ENCODE measurements at places on chromosomes 3 and 15.

GRCh38 chr15:79004336-79004735, 59.5 kb upstream of the CTSH start:
- no peak for DNase-seq

GRCh38 chr3:194817592-194817930, 131.9 kb downstream of the FAM43A start:
- DNase-seq: no peak

- DNase-seq: no peak
These were observed 77.3 kb downstream of the CHRNA7 start for GRCh38 chr15:32107477-32108080.

DNA sequence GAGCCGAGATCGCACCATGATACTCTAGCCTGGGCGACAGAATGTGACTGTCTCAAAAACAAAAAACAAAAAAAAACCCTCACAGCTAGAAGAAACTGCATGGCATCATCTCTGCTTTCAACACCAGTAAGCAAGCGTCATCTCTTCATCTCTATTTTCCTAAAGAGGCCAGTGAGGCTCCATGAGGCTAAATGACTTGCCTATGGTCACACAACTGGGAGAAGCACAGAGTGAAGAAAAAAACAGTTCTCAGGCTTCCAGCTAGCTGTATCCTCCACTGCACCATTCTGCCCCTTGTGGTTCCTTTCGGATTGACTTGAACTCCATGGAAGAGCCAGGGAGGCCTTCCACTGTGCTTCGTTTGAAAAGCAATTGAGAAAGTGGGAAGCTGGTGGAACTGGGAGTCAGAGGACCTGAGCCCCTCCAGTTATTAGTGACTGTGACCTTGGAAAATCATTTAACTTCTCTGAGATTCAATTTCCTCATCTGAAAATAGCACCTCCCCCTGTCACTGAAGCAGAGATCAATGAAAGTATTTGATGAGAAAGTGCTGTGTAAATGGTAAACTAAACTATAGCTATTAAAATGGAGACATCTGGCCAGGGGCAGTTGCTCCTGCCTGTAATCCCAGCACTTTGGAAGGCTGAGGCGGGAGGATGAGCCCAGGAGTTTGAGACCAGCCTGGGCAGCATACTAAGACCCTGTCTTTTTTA, 32.1 kb upstream of the DENND4A start:
- no peak for DNase-seq

- DNase-seq: no peak
These were observed 91.5 kb upstream of the MEF2A start for GRCh38 chr15:99473981-99474906.

DNA sequence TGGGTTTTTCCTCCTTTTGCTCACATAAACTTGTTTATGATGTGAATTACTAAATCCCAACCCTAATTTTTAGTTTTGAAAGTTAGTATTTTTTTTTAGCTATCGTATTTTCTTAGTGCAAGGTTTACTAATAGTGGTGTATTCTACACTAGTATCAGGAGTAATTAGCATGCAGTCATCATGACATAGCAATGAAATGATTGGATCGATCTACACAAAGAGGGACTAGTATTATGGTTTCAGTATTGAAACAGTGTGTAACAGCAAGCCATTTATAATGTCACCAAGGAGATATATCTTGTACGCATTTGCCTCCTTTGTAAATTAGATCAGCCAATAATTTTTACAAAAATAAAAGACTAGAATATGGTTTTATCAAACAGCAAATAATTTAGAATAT, 38.7 kb downstream of the RNF111 start:
- no peak for DNase-seq

- no peak for DNase-seq
These were observed 5.6 kb downstream of the FOXL2 start for GRCh38 chr3:138941259-138941885.

- no peak for DNase-seq
These were observed 151.5 kb downstream of the LRRK1 start for GRCh38 chr15:101070502-101071273.

DNA sequence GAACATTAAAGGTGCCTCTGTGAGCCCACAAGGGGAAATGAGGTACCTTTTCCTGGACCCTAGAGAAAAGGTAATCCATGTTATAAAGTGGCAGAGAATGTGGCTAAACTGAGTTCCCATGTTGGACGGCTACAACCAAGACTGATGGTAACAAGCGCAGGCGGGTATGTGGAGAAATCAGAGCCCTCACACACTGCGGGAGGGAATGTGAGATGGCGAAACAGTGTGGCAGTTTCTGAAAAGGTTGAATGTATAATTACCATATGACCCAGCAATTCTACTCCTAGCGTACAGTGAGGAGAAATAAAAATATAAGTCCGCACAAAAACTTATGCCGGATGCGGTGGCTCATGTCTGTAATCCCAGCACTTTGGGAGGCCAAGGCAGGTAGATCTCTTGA, 24.1 kb upstream of the SHISA5 start:
- no peak for DNase-seq

DNA sequence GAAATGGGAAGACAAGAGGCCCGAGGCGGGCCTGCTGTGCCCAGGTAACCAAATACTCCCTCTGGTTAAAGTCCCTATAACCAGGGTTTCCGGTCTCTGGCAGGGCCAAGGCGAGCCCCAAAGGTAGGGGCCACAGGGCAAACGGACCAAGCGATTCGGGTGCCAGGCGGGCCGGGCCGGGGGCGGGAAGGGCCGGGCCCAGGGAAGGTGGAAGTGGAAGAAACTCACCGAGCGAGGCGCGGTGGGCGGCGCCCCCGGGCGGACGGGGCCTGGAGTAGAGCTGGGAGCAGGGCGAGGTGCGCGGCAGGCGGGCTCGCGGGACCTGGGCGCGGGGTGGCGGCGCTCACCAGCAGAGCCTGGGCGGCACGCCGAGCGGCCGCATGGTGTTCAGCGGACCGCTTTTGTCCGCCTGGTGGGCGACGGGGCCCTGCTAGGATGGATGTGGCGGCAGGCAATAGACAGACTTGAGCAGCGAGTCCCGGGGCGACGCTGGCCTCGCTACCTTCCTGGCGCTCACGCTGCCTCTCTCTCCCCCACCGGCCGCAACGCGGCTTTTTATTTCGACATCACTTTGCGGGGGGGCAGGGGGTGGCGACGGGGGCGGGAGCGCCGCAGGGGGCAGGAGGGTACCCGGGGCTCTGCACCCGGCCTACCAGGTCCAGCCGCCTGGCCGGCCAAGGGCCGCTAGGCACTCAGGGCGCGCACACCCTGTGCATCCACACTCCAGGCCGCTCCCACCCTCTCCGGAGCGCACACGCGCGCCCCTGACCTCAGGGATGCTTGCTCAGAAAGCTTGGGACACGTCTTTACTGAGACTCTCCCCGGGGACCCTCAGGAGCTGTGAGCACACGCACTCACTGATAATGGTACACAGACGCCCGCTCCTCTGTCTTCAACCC, at the start of gene GATA2:
GATA2 (minus strand) TSS at position 531 of the 899 bp plus-strand sequence. CDS start 6,170 bp downstream, outside the sequence.
- no peak for DNase-seq

DNA sequence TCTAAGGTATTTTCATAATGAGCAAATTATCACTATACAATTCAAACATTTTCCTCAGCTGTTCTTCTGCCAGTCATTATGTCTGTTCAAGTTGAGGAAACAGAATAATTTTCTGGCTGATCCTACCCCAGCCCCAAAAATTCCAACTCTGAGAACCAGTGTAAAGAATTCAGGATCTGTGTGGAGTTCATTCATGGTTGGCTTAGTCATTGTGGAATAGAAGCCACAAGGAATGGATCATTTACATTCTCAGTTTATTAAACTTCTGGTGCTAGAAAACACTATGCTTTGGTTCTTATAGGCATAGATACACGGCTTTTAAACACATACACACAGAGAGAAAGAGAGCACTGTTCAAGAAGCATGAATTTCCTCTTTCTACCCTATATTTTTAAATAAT, 134.6 kb downstream of the CMSS1 start:
- DNase-seq: no peak

DNA sequence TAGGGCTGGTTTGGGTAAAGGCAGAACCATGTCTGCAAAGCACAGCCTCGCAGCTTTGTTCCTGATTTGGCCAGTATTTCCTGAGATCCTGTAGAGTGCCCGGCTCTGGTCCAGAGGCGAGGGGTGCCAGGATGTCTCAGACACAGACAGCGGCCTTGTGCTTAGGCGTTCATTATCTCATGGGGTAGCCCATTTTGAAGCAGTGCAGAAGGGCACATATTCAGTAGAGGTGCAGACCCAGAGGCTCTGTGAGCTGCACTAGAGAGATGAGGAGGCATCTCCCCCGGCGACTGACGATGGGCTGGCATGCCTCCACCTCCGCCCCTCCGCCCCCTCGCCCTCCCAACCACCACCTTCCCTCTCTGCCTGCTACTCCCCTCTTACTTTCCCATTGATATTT, 170.3 kb downstream of the CHDH start:
- no peak for DNase-seq

- DNase-seq: no peak
These were observed 41.8 kb downstream of the KCNH8 start for GRCh38 chr3:19190126-19190525.

DNA sequence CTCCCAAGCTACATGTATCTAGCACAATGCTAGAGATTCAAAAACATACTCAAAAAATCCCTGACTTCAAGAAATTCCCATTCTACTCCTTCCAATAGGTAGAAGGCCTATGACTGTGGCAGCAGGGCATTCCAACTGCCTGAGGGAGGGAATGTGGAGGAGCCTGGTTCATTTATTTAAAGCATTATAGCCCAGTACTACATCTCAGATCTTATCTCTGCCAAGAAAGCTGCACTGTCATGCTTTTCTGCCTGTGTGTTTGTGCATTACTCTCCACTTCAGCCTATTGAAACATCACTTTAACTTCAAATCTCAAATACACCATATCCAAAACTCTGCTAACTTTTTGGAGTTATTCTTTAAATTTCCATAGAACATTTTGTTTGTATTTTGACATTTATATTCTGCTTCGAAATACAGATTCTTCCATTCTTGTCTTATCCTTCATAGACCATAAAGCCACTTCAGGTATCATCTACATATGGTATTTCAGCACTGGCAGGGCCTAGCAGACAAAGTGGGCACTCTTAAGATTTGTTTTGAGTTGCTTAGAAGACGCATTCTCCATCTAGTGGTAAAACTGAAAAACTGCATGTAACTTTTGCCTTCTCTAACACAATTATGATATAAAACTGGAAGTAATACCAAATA, 59.1 kb upstream of the NEDD4 start:
- DNase-seq: no peak

GRCh38 chr15:44300572-44300971, 12.1 kb downstream of the GOLM2 start:
- no peak for DNase-seq

GRCh38 chr15:40010686-40011085, 28.3 kb downstream of the SRP14 start:
- DNase-seq: no peak

- no peak for DNase-seq
These were observed 68.0 kb upstream of the HES1 start for GRCh38 chr3:194067949-194068362.

- no peak for DNase-seq
These were observed 73.1 kb upstream of the PRTG start for GRCh38 chr15:55816017-55816416.

DNA sequence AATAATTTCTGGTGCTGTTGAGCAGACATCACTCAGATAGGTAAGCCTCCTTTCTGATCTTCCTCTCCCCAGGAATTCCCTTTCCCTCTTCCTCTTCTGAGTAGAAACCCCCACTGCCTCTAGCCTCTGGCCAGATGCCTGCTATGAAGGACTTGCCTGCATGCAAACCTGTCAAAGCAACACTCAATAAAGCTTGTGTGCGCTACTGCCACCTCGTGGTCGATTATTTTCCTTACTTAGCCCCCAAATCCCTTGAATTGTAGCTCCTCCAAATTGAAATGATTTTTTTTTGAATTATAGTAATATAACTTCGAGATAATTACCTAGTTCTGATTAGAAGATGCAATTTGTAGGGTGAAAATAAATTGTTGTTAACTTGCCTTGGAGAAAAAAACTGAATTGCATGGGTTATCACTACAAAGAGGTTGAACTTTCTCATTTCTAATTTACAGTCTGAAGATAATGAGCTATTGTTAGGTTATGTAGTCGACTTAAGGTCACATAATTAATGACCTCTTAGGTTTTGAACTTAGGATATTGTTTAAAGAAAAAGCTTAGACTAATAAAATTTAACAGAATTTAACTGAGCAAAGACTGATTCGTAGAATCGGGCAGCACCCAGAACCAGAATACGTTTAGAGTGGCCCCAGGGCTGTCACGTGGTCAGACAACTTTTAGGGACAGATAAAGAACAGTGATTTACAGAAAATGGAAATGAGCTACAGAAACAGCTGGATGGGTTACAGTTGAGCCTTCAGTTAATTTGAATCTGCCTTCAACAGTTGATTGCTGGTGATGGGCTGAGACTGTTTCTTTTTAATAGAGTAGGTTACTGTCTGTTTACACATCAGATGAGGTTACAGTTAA, 269.3 kb downstream of the ARPP21 start:
- no peak for DNase-seq

DNA sequence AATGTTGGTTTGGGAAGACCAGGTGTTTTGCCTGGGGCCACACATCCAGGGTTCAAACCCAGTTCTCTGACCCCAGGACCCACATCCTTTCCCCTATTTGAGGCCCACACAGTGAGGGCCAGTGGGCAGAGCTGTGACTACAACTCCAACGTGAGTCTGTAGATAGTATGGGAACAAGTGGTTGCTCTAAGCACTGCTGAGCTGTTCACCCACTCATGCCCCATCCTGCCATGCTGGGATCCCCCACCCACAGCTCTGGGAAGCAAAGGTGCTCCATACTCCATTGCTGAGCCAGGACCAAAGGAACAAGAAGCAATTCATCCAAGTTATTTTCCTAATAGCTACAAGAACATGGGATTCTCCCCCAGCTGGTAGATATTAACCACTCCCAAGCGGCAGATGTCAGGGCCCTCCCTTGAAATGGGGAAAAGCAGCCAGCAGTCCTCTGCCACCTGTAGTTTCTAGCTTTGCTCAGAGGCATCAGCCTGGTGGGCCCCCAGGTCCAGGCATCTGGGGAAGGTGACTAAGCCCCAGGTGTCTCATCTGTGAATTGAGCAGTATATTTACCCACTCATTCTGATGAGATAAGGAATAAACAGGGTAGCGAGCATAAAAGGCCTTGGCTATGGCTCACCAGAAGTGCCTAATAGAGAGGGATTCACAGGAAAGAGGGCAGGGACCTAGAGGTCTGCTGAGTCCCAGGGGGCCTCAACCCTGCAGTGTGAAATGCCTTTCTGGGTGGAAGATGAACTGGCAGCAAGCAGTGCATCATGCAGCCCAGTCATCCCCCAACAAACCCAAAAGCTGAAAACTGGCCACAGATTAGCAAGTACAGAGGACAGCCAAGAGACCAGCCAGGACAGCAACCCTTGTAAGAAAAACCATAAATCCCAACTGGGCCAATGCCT, 33.4 kb downstream of the POC1A start:
- DNase-seq: no peak

DNA sequence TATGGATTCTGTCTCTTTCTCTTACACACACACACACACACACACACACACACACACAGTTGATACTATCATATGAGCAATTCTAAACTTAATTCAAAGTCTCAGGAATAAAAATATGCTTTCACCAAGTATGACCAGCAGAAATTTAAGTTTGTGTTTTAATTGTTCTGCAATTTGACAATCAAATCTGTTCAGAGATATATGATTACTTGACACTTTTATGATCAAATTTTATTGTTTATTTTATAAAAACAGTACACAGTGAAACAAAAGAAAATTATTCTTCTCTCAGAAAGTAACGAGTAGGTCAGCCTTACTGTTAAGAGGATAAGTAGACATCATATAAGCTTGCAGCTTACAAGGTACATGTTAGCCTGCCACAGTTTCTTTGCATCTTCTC, 114.3 kb downstream of the NEK10 start:
- DNase-seq: no peak

GRCh38 chr3:123296836-123297626, 95.3 kb downstream of the SEC22A start:
- DNase-seq: no peak
